ENCODE measurements at places on chromosomes 2 and 18. TPM values are rescaled to one million over a fixed set of nuclear protein-coding genes. Genes with fewer than 3 reads are reported as not detected.

GRCh38 chr2:136402281-136402680 is 284.3 kb upstream of the CXCR4 start:
- no peak for DNase-seq

DNA sequence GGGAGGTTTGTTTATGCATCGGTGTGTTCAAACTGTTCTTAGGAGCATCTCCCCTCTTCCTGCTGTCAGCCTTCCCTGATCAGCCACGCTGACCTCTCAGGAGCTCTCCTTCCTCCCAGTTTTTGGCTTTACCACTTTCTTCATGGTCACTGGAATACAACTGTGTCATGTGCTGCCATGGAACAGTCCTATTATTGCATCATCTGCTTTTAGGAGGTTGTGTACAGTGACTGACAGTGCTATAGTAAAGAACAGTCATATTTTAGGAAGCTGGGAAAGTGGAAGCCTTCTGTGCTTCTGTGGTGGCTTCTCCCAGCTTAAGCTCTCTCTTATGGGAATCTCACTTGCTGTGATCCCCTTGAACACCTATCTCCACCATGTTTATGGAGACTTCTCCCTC is 165.5 kb downstream of the TPGS2 start:
- DNase-seq: no peak

GRCh38 chr2:230964136-230964730 is 31.7 kb upstream of the SPATA3 start:
- no peak for DNase-seq

DNA sequence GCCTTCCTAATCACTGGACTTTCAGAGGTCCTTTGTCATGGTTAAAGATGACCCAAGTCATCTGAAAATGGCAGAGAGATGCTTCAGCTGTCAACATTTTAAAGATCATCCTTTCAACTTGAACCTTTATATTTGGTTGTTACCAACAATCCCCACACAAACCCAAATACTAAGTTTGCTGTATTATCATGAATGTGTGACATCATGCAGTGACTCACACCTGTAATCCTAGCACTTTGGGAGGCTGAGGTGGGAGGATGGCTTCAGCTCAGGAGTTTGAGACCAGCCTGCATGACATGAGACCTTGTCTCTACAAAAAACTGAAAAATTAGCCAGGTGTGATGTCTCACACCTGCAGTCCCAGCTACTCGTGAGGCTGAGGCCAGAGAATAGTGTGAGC is 55.2 kb upstream of the NRP2 start:
- DNase-seq: no peak

Gene TUBA4B
- not detected for total RNA-seq

Gene HAAO
- total RNA-seq: 0.18 TPM

Gene AFF3
- under 0.01 TPM for total RNA-seq

All from pulmonary artery endothelial cell (primary cell).